Substantia nigra (tissue), 51 donors: ENCODE measurements at places on chromosomes 13 and 19.

DNA sequence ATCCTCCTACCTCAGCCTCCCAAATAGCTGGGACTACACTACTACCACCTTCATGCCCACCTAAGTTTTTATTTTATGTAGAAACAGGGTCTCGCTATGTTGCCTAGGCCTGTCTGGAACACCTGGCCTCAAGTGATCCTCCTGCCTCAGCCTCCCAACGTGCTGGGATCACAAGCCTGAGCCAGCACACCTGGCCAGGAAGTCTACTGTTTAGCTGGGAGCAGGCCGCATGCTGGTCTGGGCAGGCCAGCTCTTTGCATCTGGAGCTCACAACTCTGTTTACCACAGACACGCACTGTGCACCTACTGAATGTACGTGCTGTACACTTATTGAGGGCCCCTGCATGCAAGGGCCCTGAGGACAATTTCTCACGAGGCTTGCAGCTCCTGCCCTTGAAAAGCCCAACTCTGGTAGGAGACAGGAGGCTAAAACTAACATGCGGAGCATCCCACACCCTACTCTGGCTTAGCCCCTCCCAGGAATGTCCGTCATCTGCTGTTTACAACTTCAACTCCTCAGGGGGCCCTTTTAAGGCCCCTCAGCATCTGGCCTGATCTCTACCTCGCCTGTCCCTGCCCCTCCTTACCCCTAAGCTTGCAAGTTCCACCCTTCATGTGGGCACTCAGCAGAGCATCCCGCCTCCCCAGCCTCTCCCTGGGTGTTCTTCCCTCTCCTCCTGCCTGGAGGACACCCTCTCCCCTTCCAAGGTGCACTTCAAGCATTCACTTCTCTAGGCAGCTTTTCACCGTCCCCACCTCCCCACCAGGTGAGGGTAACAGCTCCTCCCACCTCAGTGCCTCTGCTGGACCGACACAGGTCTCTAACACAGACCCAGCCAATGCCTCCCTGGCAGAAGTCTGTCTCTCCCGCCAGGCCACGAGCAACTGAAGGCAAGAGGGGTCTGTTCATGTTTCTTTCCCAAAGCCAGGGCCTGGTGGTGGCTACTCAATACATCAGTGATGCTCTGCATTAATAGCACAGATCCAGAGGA, 114.2 kb upstream of the UQCRFS1 start:
- DNase-seq, result no peak

GRCh38 chr13:64675255-64675892, 2554.8 kb downstream of the PCDH9 start:
- DNase-seq, result no peak

- no peak for DNase-seq
These were observed 917.7 kb upstream of the SLC10A2 start for GRCh38 chr13:103983948-103984347.

DNA sequence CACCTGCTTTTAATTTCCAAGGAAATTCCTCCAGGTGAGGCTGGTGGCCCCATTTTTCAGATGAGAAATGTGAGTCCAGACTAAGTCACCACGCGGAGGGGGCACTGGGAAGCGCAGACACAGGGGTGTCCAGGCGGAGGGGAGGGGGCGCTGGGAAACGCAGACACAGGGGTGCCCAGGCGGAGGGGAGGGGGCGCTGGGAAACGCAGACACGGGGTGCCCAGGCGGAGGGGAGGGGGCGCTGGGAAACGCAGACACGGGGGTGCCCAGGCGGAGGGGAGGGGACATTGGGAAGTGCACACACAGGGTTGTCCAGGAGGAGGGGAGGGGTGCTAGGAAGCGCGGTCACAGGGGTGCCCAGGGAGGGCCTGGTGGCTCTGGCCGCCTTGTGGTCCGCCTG, 3.5 kb downstream of the GRK1 start:
- DNase-seq, result no peak

GRCh38 chr19:54955376-54955775, 8.0 kb upstream of the NLRP7 start:
- DNase-seq, result no peak

GRCh38 chr13:28046981-28047380, 53.4 kb downstream of the FLT3 start:
- no peak for DNase-seq

- no peak for DNase-seq
These were observed 574.8 kb downstream of the IRS2 start for GRCh38 chr13:109211616-109212015.

GRCh38 chr13:93847162-93847561, 620.6 kb downstream of the GPC6 start:
- no peak for DNase-seq

- no peak for DNase-seq
These were observed 73.8 kb downstream of the TRPM4 start for GRCh38 chr19:49231389-49231788.

DNA sequence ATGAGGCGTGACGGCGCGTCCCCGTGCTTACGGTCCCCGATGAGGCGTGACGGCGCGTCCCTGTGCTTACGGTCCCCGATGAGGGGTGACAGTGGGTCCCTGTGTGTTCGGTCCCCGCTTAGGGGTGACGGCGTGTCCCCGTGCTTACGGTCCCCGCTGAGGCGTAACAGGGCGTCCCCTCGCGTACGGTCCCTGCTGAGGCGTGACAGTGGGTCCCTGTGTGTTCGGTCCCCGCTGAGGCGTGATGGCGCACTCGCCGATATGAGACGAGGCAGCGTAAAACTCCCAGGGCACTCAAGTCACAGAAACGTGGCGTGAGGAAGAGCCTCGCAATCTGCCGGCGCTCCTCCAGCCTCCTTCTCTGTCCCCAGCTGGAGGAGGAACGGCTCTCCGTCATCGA, 20.9 kb downstream of the CFAP97D2 start:
- no peak for DNase-seq

GRCh38 chr13:50685491-50685890, 158.0 kb downstream of the DLEU7 start:
- DNase-seq, result peak; percentile 53

DNA sequence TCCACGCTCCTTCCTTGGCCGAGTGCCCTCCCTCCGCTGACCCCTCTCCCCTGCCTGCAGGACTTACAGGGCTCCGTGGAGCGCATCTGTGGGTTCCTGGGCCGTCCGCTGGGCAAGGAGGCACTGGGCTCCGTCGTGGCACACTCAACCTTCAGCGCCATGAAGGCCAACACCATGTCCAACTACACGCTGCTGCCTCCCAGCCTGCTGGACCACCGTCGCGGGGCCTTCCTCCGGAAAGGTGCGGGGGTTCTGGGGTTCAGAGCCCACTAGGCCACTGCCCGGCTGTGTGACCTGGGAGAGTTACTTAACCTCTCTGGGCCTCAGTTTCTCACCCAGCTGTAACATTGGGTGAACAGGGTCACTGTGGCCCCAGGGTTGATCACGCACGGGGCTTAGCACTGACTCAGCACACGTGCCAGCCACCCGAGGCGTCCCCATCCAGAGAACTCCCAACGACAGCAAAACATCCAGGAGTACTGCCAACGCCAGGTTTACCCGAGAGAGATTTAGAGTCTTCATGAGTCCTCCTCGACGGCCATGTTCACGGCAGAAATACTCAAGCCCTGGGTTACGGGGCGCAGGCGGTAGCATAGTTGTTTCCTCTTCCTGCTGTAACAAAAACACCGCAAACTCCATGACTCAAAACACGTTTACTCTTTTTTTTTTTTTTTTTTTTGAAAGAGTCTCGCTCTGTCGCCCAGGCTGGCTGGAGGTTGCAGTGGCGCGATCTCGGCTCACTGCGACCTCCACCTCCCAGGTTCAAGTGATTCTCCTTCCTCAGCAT, 9.7 kb upstream of the SPACA4 start:
- DNase-seq, result no peak

GRCh38 chr19:45817725-45818301, 2.7 kb upstream of the RSPH6A start:
- DNase-seq, result no peak

DNA sequence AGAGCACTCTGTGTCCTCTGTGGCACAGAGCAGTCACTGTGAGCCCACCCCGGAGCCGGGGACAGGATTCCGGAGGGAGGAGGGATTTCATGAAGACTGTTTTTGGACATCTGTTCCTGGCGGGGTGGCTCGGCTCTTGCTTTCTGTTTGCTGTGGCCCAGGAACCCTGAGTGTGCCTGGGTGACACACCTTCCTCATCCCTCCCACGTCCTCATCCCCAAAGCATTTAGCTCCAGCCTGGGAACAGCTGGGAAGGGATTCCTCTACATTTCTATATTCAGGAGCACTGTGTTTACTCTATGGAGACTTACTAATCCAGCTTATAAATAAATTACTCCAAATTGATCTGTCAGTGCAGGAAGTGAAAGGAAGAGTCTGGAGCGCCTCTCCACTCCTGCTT, 97.8 kb upstream of the UBL3 start:
- DNase-seq, result no peak

DNA sequence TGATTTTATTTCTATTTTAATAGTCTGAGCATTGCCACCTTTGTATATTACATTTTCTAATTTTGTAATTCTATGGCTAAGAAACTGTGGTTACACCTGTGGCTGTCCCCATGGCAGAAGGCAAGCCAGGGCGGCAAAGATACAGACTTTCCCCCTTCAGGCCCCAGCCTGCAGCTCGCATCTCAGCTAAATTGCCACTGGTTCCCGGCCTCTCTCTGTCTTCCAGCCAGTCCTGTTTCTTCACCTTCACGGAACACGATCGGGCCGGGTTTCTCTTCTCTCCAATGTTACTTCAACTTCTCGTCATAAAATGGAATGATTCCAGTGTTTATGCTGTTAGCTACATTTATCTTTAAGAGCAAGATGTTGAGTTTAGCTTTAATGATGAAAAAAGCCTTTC, 124.5 kb upstream of the ZNF507 start:
- no peak for DNase-seq

- DNase-seq, result no peak
These were observed 17.2 kb downstream of the KCNC3 start for GRCh38 chr19:50311723-50312635.

DNA sequence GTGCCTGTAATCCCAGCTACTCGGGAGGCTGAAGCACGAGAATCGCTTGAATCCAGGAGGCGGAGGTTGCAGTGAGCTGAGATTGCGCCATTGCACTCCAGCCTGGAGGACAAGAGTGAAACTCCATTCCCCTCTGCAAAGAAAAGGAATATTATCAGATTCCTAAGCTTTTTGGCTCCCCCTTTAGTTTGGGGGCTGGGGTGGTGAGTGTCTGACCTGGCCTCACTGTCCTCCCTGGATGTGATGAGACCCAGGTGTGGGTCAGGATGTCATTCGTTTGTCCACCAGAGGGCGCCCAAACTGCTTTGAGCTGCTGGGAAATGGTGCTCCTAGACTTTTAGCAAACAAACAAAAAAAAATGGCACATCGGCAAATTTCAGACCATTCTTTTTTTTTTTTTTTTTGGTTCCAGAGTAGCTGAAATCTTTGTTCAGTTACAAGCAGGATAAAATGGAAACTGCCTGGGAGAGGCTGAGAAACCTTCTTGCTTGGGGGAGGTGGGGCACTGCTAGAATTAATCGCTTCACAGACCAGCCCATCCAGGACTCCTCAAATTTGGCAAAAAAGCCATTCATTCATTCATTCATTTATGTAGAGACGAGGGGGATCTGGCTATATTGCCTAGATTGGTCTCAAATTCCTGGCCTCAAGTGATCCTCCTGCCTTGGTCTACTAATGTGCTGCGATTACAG, 29.4 kb downstream of the SPC24 start:
- peak; percentile 60 for DNase-seq

GRCh38 chr19:38703509-38703908, 40.8 kb downstream of the CAPN12 start:
- no peak for DNase-seq

DNA sequence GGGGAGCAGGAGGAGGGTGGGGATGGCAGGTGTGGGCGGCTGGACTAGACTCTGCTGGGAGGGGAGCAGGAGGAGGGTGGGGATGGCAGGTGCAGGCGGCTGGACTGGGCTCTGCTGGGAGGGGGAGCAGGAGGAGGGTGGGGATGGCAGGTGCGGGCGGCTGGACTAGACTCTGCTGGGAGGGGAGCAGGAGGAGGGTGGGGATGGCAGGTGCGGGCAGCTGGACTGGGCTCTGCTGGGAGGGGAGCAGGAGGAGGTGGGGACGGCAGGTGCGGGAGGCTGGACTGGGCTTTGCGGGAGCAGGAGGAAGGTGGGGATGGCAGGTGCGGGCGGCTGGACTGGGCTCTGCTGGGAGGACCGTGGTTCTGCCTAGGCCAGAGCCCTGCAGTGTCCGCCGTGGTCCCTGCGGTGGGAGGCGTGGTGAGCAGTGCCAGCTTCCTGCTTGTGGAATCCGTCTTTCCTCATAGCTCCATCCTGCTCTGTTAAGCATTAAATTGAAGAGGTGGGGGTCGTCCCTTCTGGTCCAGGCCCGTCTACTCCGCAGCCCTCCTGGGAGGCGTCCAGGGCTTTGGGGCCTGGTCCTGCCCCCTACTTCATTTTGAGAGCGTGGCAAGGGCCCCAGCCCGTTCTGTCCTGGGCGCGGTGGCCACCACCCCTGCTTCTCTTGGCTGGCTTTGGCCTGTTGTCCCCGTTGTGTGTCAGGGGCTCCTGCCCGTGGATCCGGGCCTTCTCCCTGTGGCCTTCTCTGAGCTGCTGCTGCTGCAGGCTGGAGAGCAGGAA, 4.7 kb downstream of the SPPL2B start:
- DNase-seq, result no peak

GRCh38 chr13:60679928-60680694, 283.1 kb downstream of the TDRD3 start:
- DNase-seq, result no peak

GRCh38 chr13:20099319-20099718, 61.5 kb downstream of the GJA3 start:
- no peak for DNase-seq
